Suprapubic skin (tissue), 4 donors: ENCODE measurements at places on chromosomes 5 and 9.

- DNase-seq, result no peak
Measured at GRCh38 chr5:4659851-4660250, 480.3 kb upstream of the ADAMTS16 start.

- no peak for DNase-seq
Measured at GRCh38 chr9:6106711-6107339, 91.4 kb upstream of the RANBP6 start.

DNA sequence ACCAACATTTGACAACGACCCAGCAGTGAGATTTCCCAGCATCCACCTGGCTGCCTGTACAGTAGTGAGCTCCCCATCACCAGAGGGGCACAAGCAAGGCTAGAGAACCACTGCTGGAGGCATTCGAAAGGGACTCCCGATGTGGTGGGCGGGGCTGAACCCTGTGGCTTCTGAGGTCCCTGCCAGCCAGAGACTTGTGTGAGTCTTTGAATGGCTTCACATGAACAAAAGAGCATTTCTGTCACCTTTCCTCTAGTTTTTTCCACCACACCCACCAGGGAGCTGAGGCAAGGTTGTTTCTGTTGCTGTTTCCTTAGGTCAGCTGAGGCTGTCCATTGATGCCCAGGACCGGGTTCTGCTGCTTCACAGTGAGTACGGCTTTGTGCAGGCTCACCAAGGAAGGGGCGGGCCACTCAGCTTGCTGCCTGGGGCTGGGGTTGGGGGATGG lies 15.7 kb downstream of the RGS3 start:
- no peak for DNase-seq

DNA sequence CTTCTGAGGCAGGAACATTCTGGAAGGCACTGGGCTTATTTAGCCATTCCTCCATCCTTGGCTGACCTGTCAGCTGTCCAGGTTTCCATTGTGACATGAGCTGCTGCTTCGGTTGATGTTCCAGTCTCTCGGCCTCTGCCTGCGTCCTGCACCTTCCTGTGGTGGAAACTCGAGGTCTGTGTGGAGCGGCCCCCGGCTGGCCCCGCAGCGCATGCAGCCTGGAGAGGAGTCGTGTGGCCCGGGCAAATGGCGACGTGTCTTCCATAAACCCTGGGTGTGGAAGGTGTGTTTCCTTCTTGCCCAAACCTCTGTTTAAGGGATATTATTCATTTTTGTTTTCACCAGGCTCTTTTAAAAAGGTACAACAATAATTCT lies 36.5 kb upstream of the SLC9A3 start:
- peak; percentile 30 for DNase-seq

DNA sequence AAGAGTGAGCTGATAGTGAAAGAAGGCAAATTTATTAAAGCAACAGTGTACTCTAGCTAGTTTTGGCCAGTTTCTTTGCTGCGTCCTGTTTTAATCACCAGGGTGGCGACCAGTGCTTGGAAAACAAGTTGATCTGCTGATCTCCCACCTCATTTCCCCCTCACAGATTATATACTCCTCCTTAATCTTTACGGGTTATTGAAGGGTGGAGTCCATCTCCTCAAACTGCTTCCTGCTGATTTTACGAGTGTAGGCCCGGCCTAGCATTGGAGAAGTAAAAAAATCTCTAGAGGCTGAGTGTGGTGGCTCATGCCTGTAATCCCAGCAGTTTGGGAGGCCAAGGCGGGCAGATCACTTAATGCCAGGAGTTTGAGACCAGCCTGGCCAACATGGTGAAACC lies 14.0 kb upstream of the CFAP95 start:
- no peak for DNase-seq

- DNase-seq, result no peak
Measured at GRCh38 chr9:79610791-79611614, 39.2 kb downstream of the TLE4 start.

DNA sequence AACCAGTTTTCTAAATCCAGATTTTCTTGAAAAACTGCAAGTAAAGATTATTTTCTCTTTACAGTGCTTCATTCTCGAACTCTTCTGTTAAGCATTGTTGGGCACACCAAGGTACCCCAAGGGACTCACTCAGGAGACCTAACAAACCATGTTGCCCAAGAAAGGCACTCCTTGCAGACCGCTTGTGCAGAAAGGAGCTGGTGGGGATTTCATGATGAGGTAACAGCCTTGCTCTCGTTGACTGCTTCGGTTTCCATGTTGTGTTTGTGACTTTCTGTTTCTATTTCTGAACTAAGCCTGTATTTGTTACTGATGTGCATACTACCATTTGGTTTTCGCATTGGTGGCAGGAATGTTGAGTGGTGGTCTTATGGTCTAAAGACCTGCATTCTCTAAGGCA lies 266.6 kb upstream of the DAP start:
- DNase-seq, result no peak

DNA sequence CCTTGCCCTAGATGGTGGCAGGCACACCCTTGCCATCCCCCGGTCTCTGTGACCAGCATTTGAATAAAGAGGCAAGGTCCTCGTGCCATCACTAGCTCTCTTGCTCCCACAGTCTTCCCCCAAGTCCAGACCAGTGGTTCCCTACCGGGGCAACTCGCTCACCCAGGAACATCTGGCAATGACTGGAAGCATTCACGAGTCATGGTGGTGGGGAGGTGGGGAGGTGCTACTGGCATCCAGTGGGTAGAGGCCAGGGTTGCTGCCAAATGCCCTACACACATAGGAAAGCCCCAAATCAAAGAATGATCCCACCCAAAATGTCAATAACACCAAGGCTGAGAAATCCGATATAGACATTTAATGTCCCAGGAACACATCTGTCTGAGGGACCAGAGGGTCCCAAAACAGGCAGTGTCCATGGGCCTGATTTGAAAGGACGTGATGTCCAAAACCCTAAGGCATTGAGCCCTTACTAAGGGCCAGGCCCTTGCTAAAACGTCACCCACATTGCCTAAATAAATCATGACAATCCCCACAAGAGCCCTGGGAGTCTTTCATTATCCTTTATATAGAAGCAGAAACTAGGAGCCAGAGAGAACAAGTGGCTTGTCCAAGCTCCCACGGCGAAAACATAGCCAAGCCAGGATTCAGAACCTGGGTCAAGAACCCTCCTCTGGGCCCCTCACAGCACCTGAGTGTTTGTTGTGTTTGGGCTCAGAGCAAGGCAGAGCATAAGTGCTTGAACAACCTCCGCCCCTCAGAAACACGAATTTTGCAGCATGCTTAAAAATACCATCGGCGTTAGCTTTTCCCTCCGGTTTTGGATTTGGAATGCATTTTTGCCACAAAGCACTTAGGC lies 119.3 kb upstream of the WWC1 start:
- DNase-seq, result no peak

DNA sequence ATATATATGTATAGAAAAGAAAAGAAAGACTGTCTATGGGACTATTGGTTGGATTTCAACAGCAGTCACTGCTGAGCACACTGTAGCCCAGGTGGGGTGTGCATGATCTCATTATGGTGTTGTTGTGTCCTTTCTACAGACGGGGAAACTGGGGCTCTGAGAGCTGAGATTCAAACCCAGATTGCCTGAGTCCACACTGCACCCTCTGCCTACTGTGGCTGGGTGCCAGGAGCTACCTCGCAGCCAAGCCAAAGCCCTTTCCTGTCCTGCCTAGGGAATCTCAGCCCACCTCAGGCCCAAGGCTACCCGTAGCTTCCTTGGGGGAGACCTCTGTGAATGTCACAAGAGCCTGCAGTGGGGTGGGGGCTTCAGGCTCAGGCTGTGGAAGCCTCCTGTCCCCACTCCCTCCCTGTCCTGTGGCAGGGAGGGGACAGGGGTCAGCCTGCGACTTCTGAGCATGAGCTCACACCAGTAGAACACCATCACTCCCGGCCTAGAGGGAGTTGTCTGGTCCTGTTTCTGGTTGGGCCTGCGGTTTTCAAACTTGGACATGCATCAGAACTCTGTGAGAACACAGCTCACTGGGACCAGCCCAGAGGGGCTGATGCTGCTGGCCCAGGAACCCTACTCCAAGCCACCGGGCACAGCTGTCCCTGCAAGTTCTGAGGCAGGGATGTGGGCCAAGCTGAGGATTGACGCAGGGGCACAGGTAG lies 7.9 kb upstream of the NINJ1 start:
- peak; percentile 71 for DNase-seq

DNA sequence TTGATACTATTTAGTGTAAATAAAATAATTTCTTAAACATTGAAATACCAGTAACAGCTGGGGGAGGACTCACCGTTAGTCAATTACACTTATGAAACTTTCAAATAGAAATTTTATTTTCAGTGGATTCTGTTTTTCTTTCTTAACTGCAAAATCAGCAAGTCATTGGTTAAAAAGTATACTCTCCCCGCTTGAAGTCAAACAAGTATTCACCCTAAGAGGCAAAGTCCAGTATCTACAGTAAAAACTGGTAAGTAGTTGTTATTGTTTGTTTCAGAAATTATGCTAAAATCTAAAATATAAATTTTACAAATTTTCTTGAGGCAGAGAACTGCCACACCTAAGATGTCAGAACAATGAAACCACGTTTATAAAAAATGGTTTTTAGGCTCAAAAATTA lies 22.4 kb downstream of the NREP start:
- DNase-seq, result no peak

- no peak for DNase-seq
Measured at GRCh38 chr5:60597572-60598320, 102.2 kb downstream of the DEPDC1B start.

- DNase-seq, result no peak
Measured at GRCh38 chr5:62547945-62548630, 30.5 kb upstream of the LRRC70 start.

DNA sequence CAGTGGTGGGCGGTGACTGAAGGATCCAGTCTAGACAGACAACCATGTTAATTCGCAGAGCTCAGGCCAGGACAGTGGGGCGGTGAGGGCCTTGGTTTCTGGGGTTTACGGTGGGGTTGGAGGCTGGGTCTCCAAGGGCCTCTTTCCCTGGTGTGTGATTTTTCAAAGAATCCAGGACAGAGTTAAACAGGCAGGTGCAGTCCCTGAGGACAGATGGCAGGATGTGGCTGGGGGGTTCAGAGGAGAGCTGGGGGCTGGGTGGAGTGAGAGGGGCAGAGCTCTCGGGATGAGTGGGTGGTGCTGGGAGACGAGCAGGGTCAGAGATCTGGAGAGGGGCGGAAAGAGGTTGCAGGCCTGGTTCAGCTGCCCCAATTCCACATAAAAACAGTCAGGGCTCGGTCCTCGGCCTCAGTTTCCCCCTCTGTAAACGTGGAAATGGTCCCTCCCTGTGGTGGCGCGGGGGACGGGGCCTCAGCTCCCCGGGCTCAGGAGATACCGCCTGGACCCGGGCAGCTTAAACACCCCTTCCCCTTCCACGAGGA lies 145.9 kb downstream of the GAPVD1 start:
- no peak for DNase-seq

DNA sequence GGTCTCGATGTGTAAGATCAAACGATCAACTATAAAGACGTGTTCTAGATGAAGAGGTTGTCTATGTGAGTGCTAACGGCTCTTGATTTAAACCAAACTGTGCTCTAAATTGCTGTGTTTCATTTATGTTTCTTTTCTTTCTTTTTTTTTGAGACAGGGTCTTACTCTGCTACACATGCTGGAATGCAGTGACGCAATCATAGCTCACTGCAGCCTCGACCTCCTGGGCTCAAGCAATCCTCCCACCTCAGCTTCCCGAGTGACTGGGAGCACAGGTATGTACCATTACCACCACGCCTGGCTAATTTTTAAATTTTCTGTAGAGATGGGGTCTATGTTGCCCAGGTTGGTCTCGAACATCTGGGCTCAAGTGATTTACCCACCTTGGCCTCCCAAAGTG lies 24.0 kb upstream of the RNF130 start:
- DNase-seq, result no peak

GRCh38 chr5:85428426-85428934 lies 1043.8 kb upstream of the EDIL3 start:
- DNase-seq, result no peak

- no peak for DNase-seq
Measured at GRCh38 chr5:124477062-124477461, 269.4 kb downstream of the ZNF608 start.

- no peak for DNase-seq
Measured at GRCh38 chr5:26948921-26949320, 89.5 kb downstream of the CDH9 start.

GRCh38 chr5:33755231-33755630 lies 136.6 kb downstream of the ADAMTS12 start:
- DNase-seq, result no peak

DNA sequence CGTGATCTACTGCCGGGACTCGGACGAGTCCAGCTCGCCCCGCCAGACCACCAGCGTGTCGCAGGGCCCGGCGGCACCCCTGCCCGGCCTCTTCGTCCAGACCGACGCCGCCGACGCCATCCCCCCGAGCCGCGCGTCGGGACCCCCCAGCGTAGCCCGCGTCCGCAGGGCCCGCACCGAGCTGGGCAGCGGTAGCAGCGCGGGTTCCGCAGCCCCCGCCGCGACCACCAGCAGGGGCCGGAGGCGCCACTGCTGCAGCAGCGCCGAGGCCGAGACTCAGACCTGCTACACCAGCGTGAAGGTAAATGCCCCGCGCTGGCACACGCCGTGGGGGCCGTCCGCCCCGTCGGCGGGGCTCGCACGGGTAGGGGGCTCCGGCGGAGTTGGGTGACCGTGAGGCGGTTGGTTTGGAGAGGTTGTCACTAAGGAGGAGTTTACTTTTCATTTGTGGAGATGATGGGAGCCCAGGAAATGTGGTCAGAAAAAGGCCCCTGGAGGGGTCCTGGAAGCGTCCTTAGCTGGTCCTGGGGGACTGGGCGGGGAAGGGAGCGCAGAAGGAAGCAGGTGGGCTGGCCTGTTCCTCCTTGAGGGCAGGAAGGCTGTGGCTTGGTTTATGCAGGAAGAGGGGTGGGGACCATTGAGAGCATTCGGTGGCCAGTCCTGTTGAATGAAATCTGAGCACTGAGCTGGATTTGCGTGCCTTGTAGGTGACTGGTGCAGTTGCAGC lies 647 bp downstream of the PDE8B start:
- no peak for DNase-seq

- no peak for DNase-seq
Measured at GRCh38 chr5:8012131-8012977, 143.4 kb downstream of the MTRR start.

DNA sequence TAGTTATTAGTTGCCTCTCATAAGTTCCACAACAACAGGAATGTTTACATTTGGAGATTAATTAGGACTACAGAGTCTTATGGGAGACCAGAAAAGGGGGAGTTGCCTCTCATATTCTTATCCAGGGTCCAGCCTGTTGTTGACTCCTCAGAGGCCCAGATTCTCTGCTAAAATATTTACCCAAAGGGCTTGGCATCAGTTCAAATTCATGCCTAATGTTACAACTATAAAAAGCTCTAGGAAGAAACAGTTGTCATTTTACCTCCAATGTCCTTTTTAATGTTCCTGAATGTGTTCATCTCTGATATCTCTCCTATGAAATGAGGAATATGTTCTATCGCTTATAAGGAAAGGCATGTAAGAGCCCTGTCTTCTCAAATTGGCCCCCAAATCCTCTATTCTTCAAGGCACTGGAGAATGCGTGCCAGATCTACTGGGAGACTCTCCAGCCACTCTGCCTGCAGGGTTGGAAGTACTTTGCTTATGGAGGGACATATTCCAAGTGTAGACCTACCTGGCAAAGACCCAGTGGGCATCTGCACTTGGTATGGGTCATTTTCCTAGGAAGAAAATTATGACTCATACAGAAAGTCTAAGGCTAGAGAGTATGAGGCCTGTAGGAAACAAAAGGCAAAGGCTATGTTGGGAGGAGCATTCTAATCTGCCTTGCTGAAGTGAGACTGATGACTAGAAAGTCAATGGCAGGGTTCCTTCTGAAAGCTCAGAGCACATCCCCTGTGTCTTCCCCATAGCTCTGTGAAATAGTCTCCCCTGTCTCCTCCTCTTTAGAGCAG lies 192.6 kb downstream of the ESM1 start:
- no peak for DNase-seq
